Fibroblast of the aortic adventitia (primary cell): ENCODE measurements at places on chromosomes 5 and 9.

GRCh38 chr5:140633021-140633471 lies at the start of gene CD14:
Gene CD14, minus strand, starts transcription at chr5:140633175. Its CDS starts 104 bp downstream, at chr5:140633071.
- peak; percentile 38 for DNase-seq

- no peak for DNase-seq
These were observed 12.1 kb downstream of the C9orf50 start for GRCh38 chr9:129608561-129609481.

DNA sequence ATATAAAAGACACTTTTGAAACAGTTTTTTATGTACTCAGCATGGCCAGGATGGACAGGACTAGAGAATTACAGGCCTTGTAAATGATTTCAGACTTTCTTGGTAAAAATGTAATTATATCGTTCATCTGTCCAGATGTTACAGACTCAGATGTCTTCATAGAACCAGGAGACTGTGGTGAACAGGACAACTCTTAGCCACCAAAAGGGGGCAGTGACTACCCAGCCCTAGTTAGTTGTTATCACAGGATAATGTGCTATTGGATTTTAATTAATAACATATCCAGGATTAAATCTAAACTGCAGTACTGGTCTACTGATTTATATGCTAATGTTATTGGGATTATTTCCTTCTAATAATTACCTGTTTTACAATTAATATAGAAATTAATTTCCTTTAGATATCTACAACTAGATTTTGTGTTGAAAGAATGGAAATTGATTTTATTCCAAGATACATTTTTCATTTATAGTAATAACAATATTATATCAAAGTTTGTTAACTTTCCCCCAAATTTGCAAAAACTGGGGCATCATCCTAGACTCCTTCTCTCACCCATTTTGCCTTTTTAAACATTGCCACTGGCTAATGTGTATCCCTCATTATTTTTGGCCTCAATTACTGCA lies 99.4 kb downstream of the MTREX start:
- DNase-seq, result peak; percentile 77

DNA sequence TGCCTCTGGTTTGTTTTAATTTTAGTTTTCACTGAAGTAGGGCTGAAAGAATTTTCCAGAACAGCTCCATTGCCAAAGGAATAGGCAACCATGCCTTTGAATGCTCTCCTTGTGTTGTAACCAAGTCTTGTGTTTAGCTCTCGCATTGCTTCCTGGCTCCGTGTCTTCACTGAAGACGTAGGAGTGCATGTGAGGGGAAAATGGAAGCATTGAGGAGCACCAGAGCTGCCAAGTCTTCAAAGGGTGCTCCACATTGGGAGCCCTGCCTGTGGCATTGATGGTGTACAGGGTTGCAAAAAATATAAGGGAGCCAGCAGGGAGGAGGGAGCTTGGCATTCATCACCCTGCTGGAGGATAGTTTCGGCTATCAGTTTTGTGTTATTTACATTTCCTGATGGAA lies 86.6 kb downstream of the NTRK2 start:
- no peak for DNase-seq

- peak; percentile 89 for DNase-seq
These were observed 45.2 kb downstream of the RNF180 start for GRCh38 chr5:64210866-64211265.

DNA sequence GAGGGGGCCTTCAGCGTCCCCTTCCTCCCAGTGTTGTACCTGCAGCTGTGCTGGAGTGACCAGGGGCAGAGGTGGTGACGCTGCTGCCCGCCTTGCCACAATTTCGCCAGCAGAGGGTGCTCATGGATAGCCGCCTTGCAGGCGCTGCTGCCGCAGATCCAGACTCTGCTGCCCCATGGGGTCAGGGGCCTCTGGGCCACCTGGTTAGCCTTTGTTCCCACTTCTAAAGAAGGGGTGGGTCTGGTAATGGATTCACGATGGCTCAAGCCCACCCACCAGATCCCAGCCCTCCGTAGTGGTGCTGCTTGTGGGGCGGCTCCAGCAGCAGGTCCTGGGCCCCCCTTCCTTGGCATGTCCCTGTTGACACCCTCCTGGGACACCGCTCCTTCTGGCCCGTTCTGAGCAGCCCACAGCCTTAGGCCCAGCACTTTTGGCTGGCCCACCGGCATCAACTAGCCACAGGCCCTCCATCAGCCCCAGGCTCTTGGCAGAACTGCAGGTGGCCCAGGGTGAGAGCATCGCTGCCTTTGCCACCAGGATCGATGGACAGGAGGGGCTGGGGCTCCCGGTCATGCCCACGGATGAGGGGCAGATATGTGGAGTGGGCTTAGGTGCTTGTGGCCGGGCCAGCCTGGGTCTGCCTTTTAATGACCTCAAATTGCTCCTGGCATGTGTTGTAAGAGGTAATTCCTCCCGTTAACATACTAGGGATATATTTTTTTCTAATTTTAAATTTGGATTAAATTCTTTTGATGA lies 57.2 kb downstream of the COL5A1 start:
- DNase-seq, result peak; percentile 47

DNA sequence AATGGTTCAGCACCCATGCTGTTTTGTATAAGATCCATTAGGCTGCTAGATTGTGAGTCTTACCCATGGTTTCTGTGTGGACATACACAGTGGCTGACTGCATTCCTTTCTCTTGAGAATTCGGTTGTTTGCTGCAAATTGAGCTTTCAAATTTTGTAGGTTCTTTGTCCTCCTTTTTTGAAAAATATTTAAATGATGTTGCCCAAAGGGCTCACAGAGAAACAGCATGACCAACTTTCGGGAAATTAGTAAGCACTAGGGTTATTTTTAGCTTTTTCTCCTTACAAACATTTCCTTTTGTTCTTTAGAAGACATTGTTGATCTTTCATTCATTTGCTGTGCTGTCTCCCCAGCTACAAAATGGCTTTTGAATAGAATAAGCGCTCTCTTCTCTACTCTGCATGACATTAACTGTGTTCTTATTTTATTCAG lies 79.4 kb downstream of the NLN start:
- DNase-seq, result peak; percentile 76

- DNase-seq, result no peak
These were observed 9.0 kb upstream of the DMRT3 start for GRCh38 chr9:967436-967835.

- DNase-seq, result no peak
These were observed 65.3 kb downstream of the OLFM1 start for GRCh38 chr9:135152614-135153334.

DNA sequence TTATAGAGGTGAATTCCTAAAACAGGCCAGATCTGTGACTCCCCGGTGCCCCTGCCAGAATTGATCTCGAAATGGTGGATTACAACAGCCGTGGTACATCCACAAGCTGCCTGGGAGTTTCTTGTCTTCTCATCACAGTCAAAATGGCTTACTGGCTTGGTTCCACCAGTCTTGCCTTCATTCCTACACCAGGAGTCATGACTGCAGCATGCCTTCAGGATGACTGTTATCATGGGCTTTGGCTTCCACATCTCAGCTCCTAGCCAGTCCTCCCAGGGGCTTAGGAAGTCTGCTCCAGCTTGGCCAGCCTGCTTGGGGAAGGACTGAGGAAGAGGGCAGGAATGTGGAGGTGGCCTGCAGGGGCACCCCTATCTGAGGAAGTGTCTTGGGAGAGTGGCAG lies 132.9 kb upstream of the NR3C1 start:
- peak; percentile 100 for DNase-seq

GRCh38 chr5:116370886-116371285 lies 203.7 kb downstream of the SEMA6A start:
- DNase-seq, result peak; percentile 41

DNA sequence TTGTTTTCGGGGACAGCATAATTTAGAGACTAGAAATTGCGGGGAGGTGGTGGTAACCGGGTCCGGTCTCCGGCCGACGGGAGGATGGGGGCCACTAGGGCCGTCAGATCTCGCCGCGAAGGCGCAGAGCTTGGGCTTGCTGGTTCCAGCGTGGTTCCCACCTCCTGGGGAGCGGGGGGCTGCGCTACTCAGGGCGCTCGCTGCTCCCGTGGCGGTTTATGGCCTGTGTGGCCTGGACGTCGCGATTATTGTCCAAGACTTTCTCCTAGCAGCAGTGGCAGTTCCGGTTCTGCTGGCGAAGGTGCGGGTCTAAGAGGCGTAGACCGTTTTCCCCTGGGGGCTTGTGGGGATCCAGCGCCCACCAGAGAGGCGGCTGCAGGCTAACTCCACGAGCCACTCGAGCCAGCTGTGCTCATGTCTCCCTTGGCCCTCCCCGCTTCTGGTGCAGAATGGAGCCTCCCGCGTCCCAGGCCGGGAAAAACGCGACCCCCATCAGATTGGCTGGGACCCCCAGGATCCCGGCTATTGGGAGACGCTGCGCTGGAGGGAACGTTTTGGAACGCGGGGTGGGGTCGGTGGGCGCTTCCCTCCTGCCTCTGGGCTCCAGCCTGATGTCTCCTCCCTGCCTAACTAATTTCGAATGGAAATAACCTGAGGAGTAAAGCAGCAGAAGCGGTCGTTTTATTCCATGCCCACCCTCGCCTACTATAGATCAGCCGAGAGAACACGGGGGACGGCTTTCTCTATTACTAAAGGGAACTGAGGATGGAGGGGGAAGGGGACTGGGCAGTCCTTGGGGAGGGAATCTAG lies 87.1 kb downstream of the ENTREP1 start:
- DNase-seq, result no peak

GRCh38 chr9:130860458-130861316 lies 25.6 kb downstream of the ABL1 start:
- DNase-seq, result peak; percentile 96

- DNase-seq, result no peak
These were observed 29.2 kb downstream of the NR4A3 start for GRCh38 chr9:99850736-99851499.

- no peak for DNase-seq
These were observed 472.3 kb downstream of the PLK2 start for GRCh38 chr5:57987552-57987951.

GRCh38 chr9:120922404-120923195 lies 4.0 kb downstream of the TRAF1 start:
- no peak for DNase-seq

GRCh38 chr5:73417303-73418034 lies 31.1 kb downstream of the FOXD1 start:
- no peak for DNase-seq

- no peak for DNase-seq
These were observed 68.1 kb downstream of the ESM1 start for GRCh38 chr5:54917323-54917722.

- DNase-seq, result no peak
These were observed 76.2 kb upstream of the ALDH1B1 start for GRCh38 chr9:38316166-38316780.

DNA sequence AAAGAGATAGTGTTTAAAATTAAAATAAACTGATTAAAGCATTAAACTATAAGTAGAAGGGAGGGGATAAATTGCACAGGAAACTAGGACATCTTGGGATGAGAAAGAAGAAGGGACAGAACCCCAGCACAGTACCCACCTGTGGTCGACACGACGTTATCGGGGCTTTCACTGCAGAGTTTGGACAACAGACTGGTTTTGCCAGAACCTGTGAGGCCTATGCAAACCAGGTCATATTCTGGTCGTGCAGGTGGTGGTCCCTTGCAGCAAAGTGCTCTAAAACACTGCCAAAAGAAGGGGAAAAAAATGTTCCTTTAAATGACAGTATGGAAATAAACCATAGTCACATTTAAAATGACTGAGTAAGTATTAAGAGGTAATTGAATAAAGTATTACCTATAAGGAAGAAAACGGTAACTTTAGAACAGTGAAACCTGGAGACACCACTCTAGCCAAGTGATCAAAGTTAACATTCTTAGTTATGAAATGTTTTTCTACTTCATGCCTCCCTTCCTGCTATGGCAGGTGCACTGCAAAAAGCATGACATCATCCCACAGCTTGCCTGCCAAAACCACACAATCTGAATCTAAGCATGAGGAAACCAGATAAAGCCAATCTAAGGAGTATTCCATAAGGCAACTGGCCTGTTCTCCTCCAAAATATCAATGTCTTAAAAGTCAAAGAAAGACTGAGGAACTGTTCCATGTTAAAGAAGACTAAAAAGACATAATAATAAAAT lies 138.6 kb downstream of the ARL15 start:
- DNase-seq, result peak; percentile 59

GRCh38 chr9:31674264-31674663 lies 710.2 kb upstream of the ACO1 start:
- DNase-seq, result no peak

GRCh38 chr5:127313847-127314473 lies 23.4 kb downstream of the MEGF10 start:
- peak; percentile 72 for DNase-seq

DNA sequence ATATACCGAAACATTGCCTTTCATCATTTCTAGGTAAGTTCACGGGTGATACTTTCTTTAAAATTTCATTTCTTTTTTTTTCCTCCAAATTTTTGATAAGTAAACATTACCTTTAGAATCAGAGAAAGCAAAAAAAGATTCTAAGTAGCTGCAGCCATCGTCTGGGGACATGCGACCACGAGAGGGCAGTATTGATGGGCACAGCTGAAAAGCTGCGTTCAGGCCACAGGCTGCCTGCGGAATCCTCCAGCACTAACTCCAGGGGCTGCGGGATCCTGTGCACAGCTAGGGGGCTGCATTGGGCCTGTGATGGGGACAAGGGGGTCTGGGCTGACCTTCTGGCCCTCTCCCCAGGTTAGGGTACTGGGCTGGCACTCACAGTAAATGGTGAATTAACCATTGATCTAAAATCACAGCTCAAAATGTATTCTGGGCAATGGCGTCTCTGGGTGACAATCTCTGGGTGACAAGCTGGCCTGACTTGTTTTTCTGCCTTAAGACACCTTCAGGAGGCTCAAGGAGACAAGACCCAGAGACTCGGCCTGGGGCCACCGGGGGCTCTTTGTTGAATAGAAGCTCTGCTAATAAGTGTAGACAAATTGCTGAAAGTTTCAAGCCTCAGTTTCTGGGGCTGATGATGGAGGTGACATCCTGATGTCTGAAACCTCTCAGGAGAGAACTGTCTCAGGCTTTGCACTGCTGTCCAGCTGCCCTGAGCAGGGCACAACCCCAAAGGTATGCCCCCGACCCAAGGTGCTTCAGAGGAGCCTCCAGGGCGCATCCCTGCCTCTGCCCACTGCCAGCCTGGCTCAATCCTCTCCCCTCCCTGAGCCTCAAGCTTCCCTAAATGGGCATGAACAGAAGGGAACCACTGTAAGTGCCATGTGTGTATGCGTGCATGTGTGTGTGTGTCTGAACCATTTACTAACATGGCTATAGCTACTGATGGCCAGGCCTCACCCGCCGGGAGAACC lies 44.3 kb upstream of the SARDH start:
- peak; percentile 71 for DNase-seq

DNA sequence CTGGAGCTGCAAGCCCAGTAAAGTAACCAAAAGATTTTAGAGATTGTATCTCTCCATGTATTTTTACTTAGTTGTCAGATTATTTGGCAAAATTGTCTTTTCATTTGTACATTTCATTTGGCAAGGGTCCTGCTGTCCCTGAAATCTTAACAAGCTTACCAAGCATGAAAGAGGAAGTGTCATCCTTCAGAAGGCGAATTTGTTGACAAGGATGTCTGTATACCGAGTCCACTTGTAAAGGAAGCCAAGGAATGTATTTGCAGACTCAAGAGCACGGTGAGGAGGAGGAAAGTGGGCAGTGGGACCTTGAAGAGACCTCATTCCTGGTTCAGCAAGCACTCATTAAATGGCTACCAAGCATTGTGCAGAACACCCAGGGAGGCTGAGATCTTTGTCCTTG lies 7.5 kb upstream of the OTULINL start:
- DNase-seq, result no peak
